ENCODE measurements at places on chromosomes 4 and X.

- DNase-seq, result no peak
Observed at GRCh38 chr4:150451883-150452282, 130.1 kb upstream of the MAB21L2 start.

DNA sequence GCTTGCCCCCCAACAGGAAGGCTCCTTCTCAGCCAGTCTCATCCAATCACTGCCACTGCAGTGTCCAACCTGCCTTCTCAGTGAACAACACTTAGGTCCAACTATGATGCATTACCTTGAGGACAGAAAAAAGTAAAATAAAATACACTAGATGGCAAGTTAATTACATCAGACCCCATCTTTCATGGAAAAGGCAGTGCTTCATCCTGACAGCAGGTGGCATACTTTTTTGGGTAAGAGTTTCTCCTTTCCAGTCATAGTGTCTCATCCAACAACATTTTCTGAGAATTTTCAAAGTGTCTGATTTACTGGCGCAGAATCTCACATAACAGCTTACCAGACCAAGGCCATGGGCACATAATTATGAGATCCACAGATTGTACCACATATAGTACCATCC lies 1742.8 kb downstream of the PCDH7 start:
- DNase-seq, result no peak

DNA sequence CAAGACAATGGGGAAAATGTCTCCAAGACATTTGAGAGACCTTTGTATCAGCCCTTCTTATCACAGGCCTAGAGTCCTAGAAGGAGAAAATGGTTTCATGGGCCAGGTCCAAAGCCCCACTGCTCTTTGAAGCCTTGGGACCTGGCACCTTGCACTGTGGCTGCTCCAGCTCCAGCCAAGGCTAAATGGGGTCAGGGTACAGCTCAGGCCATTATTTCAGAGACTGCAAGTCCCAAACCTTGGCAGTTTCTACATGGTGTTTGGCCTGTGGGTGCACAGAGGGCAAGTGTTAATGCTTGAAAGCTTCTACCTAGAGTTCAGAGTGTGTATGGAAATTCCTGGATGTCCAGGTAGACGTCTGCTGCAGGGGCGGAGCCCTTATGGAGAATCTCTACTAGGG lies 28.5 kb downstream of the SHROOM3 start:
- DNase-seq, result no peak

DNA sequence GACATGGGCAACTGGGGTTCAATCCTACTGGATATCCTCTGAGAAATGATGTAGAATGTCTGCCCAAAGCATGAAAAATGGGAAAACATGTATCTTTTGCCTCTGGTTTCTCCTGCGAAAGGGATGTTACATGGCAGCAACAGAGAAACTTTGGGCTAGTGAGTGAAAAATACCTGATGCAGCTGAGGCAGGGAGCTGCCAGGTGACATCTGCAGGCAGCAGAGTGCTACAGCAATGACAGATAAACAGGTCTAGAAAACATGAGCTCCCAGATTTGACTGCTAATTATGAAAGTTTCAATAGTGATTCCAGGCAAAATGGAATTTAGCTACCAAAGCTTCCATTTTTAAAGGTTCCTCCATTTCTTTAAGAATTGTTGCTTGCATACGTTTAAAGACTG lies 4.8 kb upstream of the CXCL1 start:
- DNase-seq, result no peak

GRCh38 chr4:3257103-3257555 lies 8.2 kb downstream of the MSANTD1 start:
- DNase-seq, result no peak

- no peak for DNase-seq
Observed at GRCh38 chrX:34509394-34509793, 147.7 kb downstream of the TMEM47 start.

DNA sequence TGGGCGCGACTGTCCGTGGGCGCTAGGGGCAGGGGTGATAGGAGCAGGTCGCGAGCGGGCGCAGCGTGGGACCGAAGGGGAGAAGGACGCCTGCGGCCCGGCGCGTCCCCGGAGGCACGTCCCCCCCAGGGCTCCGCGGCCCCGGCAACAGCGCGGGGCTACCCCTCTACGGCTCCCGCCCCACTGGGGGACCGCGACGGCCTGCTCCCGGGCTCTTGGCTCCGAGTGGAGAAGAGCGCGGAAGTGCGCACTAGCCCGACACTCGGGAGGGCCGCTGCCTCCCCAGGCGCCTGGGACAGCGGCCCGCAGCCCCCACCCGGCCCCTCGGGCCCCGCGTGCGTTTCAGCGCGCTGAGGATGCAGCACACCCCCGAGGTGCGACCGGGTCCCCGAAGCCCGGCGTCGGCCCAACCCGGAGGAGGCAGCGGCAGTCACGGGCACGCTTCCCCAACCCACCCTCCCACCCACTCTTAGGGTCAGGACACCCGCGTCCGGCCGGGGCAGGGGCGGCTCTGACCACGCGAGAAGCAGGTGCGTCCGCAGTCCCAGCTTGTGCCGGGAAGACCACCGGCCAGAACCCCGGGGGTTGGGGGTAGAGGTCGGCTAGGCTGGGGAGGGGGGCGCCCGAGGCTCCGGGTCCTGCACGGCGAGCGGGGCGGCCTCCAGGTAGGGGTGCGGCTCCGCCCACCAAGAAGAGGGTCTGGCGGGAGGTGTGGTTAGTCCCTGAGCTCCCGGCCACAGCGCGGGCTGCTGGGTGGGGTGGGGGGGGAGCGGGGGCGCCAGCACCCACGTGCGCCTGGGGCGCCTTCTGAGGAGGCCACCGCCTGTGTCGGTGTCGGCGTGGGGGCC lies 18.5 kb upstream of the NAT8L start:
- DNase-seq, result no peak

- no peak for DNase-seq
Observed at GRCh38 chr4:101251261-101251660, 96.1 kb downstream of the PPP3CA start.

- DNase-seq, result no peak
Observed at GRCh38 chrX:1534301-1535168, 2.5 kb downstream of the P2RY8 start.

GRCh38 chr4:11182031-11182430 lies 246.7 kb downstream of the HS3ST1 start:
- no peak for DNase-seq

DNA sequence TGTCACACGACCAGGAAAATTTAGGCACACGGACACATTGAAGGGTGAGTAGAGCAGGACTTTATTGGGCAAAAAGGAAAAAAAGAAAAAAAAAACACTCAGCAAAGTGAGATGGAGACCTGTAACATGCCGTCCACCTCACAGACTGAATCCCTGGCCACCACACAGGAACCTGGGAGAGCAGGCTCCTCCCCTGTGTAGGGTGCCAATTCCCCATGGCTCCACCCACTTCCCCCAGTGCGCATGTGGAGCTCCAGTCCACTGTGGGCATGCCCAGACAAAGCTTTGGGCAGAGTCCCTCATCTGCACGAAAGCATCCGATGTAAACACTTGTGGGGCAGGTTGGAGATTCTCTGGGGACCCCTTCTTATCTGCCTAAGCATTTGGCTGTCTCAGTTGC lies 23.6 kb upstream of the CBR4 start:
- DNase-seq, result no peak

DNA sequence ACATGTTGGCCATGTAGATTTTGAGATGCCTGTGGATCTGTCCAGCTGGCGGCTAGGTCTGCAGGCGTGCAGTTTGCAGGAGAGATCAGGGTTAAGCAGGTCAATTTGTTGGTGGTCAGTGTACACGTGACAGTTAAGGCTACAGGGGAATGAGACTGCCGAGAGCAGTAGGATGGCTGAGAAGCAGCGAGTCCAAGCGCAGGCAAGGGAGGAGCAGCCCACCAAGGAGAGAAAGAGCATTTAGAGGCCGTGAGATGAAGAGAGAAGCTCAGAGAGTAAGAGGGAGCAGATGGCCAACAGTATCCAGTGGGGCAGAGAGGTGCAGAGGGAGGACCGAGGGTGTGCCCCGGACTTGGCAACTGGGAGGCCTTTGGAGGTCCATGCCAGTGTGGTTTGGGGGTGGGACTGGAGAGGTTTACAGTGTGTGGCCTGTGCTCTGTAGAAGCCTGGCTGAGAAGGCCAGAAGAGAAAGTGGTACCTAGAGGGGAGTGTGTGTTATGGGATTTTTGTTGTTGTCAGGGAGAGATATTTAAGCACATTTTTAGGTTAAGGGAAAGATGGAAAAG lies 18.4 kb downstream of the SNX25 start:
- DNase-seq, result no peak

DNA sequence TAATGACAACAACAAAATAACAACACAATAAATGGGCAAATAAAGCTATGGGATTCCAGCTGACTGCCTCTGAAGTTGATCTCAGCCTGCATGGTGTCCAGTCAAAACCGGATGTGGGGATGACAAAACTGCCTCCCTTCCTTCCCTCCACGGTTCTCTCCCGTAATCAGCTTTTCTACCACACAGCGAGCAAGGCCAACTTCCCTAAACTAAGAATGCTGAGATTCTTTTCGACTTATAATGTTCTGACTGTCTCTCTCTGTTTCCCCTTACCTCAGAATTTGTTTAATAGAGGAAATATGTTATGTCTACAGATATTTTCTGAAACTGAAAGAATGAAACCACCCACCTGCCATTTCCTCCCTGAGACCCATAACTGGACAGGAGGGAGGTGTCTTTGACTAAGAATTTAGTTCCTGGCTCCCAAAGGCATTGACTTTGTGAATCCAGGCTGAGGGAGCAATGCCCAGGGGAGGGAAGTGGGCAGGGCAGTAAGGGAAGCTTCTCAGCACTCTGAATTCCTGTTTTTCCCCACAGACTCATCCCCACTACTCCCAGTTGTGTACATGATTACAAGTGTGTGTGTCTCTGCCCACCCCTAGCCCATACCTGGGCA lies 1.0 kb upstream of the TLR1 start:
- no peak for DNase-seq

DNA sequence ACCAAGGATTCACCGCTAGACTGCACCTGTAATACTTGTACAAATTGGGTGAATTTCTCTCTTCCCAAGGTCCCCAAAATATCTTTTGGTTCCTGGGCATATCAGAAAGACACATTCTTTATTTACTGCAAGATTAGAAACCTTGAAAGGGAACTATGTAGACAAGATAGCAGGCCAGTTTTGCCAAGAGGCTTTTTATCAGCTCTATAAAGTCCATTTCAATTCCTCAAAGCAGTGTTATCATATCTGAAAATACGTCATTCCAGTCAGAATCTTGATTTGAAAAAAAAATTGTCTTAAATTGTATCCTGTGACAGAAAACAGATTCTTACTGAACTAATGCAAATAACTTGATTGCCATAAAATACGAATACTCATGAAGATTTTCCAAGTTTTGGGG lies 37.0 kb upstream of the NSG1 start:
- DNase-seq, result no peak

DNA sequence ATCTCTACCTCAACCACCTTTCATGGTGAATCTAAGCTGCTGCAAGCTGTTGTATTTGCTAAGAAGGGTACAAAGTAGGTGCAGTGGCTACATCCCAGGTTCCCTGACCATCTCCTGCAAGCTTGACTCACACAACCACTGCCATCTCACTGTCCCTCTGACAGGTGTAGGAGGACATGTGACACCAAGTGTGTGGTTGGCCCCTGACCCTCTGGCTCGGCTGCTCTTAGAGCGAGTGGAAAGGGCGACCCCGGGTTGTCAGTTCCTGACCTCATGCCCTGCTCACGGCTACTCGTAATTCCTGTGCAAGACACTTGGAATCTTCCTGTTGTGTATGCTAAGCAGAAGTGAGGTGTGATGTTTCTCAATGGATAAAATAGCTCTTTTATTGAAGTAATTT lies 184.4 kb downstream of the DCLK2 start:
- DNase-seq, result no peak

GRCh38 chr4:189780391-189780790 lies 160.3 kb upstream of the FRG1 start:
- DNase-seq, result no peak

GRCh38 chr4:10226756-10227155 lies 110.2 kb upstream of the WDR1 start:
- no peak for DNase-seq

DNA sequence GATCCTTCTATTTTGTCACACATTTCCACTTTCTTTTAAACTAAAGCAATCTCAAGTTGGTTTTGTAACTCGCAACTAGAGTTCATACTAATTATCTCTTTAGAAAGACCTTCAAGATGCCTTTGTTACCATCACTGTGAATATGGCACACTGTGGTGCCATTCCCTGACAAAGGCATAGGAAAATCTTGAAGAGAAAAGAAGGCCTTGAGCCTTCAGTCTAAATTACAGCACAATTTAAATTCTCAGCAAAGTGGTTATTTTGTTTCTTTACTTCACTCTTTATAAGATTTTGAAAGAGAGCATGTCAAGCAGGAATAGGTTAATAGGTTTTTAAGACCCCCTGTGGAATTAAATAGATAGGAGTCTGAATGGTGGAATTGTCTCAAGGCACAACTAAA lies 89.0 kb upstream of the BANK1 start:
- DNase-seq, result no peak

GRCh38 chr4:121144021-121144420 lies 20.1 kb downstream of the TNIP3 start:
- DNase-seq, result no peak

DNA sequence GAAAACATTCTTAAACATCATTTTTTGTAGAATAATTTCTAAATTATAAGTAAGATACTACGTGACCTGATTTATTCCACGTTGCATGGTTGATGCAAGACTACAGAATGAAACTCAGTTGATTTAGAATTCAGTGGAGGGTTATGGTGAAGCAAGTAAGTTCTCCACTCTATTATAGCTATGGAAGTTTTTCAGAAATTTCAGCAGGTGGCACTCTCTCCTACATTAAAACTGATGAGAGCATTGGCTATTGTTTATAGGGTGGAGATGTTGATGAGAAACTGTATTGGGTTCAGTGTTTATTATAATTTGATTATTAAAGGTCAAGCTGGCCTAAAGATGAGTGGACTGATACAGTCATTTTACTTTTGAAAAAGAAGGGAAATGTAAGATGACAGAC lies 88.0 kb downstream of the FNIP2 start:
- no peak for DNase-seq

GRCh38 chr4:158769175-158769921 lies 522 bp downstream of the FNIP2 start:
- DNase-seq, result peak; percentile 19

DNA sequence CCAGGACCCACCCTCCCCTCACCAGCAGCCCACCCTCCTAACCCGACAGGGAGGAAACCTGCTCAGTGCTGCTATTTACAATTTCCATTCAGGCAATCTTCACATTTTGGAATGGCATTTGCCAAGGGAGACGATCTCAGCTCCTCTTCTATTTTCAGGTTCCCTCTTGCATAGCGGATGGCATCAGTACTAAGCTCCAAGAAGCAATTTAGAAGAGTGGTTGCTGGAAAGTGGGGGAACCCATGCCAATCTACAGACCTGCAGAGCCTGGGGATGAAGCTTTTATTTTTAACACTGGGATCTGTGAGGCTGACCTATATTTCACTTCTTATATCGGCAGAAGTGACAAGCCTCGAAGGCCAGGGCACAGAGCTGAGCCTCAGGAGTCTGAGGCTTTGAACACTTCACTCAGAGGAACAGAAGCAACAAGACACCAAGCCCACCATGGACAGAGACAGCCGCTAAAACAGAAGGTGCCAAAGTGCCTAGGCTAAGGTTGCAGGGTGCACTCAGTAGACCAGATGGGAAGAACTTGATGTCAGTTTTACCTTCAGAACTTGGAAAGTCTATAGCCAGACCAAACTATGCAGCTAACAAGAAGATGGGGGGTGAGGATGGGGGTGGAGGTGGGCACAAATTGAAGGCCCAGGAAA lies 44.0 kb downstream of the SCD5 start:
- no peak for DNase-seq

- no peak for DNase-seq
Observed at GRCh38 chrX:67717571-67717970, 173.8 kb downstream of the AR start.
